Stimulated activated CD4-positive, alpha-beta T cell treated with anti-CD3 and anti-CD28 coated beads, Interleukin-4, amount 100 ng/mL, for 1 hour (primary cell): ENCODE measurements at places on chromosomes 7 and 10.

- DNase-seq = no peak
Measured at GRCh38 chr7:17774248-17774647, 166.0 kb downstream of the SNX13 start.

DNA sequence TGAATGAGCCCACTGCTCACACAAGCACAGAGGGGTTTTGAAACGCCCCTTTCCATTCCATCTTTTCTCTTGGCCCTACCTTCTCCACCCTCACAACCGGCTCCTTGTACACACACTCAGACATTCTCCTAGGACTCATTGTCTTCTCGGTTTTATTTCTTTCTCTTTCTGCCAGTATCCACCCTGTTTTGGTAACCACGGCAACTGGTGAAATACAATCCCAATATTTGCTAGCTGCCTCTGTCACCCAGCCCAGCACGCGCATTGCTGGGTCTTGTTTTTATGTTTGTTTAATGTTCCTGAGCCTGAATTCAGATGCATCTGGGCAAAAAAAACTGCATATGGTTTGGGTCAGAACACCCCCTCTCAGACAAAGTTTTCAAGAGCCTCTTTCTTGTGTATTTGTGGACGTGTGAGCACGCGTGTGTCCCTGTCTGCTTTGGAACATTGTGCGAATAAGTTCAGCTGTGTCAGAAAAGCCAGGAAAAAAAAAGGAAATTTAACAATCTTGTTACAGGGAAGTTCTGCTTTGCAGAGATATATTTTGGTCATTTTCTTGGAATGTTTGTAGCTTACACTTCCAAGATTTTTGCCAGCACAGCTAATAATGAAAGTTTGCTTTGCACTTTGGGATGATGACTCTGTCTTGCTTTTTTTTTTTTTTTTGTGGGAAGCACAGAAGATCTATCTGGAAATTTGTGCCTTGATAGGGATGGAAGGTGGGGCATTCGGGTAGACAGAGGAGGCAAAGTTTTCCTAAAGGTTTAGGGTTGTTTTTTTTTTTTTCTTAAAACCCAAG is 225.9 kb downstream of the TRIL start:
- DNase-seq = no peak

DNA sequence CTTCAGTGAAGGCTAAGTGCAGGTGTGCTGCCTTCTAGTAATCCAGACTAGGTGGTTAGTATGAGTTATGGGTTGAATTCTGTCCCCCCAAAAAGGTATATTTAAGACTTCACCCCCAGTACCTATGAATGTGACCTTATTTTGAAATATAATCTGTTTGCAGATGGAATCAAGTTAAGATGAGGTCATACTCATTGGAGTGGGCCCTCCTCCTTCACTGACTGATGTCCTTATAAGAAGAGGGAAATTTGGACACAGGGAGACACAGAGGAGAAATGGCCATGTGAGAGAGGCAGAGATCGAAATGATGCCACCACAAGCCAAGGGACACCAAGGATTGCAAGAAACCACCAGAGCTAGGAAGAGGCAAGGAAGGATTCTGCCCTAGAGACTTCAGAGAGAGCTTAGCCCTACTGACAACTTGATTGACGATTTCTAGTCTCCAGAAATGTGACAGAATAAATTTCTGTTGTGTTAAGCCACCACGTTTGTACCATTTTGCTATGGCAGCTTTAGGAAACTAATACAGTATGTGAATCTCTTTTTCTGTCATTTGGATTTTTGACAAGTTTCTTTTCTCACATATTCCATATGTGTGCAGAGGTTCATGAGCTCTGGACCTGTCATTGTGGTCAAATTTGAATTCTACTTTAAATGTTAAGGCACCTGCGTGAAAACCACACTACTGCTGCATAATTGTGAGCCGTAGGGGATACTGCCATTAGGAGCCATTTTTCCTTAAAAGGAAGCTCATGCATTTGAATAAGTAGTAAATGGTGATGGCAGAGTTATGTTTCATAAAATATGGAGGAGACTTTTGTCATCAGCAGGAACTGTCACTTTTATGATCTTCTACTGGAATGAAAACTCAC is 2.6 kb upstream of the RPA3 start:
- DNase-seq = no peak

GRCh38 chr10:2117641-2118040 is 380.3 kb upstream of the ADARB2 start:
- no peak for DNase-seq

DNA sequence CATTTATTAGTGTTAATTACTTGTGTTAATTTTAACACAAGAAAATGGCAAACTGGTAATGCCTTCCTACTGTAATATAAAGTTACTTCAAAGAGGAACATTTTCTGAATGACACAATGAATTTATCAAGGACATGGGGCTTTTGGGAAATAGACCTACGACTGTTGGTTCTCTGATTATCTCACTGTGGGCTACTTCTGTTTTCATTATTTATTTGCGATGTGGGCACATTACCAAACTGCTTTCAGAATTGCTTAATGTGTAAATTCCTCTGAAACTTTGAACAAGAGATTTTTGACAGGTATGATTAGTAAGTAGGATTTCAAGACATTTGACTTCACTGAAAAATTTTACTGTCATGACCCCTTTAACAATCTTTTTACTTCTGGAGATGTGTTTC is 535.6 kb downstream of the CNTNAP2 start:
- no peak for DNase-seq

DNA sequence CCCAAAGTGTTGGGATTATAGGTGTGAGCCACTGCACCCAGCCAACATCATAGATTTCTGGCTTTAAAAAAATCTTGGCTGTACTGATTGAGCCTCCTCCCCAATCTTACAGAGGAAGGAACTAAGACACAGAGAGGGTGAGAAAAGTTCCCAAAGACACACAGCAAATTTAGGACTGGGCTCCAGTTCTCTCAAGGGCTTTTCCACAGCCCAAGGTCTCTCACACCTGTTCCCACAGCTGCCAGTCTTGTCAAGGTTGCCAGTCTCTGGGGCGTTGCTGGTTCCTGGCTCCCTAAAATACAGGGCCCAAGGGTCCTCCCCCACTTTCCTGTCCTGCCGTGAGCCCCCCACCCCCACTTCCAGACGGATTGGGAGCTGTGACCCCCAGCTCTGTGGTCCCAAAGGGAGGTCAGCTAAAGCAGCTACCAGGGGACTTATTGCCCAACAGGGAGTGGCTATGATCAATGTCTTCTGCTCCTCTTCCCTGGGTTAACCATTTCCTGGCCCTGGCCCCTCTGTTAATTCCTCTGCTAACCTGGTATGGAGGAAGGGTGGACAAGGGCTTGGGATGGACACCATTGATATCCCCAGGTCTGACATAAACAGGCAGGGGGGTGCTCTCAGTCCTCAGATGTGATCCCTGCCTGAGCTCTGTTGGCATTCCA is 3.1 kb upstream of the ZAN start:
- no peak for DNase-seq

- no peak for DNase-seq
Measured at GRCh38 chr7:156178214-156178613, 366.0 kb upstream of the SHH start.

DNA sequence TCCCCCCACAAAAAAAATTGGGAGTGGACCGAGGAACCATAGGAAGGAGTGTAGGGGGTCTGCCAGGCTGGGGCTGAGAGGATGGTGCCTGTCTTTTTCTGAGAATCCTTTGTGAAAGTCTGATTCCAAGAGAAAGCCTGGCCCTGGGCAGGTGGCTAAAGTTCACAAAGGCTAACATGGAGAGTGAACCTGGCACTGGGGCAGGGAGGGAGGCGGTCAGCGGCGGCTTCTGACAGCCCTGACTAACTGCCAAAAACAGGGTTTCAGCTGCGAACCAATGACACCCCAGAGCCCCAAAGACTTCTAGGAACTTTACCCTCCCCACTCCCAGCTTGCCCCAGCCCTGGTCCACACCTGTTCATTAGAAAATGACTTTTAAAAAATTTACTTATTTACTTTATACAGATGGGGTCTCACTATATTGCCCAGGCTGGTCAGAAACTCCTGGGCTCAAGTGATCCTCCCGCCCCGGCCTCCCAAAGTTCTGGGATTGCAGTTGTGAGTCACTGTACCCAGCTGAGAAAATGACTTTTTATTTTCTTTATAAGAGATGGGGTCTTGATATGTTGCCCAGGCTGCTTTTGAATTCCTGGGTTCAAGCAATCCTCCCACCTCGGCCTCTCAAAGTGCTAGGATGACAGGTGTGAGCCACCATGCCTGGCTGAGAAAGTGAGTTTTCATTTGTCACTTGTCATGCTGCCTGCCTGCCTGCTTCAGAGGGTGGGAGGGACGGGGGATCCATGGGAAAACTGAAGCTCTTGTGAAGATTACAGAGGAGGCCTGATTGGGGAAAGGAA is 61.0 kb upstream of the DUSP5 start:
- DNase-seq = no peak

DNA sequence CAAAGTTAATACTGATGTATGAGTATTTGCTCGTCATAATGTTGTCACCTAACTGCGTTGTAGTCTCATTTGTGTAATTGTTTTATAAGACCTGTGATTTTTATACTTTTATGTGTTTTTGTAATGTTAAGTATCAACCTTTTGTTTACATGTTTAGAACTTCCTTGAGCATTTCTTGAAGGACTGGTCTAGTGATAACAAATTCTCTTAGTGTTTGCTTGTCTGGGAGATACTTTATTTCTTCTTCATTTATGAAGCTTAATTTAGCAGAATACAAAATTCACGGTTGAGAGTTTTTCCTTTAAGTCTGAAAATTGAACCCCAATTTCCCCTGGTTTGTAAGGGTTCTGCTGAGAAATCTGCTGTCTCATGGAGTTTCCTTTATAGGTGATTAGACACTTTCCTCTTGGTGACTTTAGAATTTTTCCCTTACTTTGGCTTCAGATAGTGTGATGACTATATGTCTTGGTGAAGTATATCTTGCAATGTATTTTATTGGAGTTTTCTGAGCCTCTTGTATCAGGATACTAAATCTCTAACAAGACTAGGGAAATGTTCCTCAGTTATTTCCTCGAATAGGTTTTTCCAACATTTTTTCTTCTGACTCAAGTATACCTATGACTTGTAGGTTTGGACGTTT is 154.9 kb downstream of the WDR11 start:
- no peak for DNase-seq

GRCh38 chr7:73758581-73759138 is 11.4 kb downstream of the CLDN3 start:
- no peak for DNase-seq

- DNase-seq = no peak
Measured at GRCh38 chr7:84688671-84689070, 494.1 kb upstream of the SEMA3A start.

- DNase-seq = no peak
Measured at GRCh38 chr7:44103566-44103922, 601 bp upstream of the AEBP1 start.

DNA sequence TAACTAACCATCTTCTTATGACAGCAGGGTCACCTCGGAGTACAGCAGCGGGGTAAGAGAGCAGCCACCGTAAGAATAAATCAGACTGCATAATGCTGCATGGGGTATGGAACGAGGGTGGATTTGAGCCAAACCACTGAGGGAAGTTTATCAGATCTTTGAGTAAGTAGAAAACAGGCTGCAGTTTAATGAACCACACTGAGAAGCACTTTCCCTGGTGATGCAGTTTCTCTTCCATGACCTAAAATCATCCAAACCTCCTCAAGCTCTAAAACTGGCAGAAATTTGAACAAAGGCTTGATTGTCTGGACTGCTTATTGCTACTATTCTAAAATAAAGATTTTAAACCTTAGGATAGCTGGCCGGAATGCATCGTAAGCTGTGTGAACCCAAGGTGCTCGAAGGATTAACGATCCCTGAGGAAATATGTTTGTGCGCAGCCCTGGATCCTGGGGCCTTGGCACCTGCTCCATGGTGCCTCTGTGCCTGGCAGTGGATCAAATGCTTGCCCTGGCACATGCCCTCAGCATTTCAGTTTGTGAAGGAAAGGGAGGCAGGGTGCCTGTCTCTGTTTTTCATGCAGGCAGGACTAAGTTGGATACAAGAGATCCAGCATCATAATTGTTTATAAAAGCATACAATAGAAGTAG is 322.7 kb downstream of the LHFPL3 start:
- DNase-seq = no peak

- DNase-seq = no peak
Measured at GRCh38 chr7:50393547-50394252, 56.5 kb downstream of the FIGNL1 start.

GRCh38 chr7:55265836-55266642 is 99.1 kb upstream of the LANCL2 start:
- no peak for DNase-seq
